ENCODE measurements at places on chromosomes 3 and 15.

DNA sequence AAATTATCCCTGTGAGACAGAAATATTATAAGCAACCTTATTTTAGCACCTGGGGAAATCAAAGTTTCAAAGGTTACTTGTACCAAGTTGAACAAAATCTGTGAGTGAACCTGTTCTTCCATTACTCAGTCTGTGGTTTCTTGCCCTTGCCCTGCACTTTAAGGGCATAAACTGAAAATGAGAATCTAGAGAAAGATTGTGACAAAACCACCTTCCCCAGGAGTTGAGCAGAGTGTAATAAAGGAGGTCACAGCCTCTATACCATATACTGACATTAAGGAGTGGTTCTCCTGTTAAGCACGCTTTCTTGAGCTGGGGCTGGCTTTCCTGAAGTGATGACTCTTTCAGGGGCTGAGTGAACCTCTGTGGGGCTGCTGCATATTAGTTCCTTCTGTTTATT, 143.4 kb downstream of the PDCD6IP start:
- no peak for DNase-seq

DNA sequence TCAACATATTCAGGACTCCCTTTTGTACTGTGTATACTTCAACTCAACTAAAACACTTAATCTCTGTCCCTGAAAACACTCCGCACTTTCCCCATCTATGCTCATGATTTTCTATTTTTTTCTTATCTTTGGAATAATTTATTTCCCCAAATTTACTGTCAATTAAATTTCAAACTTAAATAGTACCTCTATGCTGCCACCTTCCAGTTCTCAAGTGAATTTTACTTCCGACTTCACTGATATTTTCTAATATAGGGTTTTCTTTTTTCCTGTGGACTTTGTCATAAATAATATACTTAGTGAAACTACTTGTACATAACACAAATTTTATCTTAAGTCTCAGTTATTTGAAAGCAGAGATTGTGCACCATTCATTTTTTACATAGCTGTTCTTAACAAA, 1303.3 kb downstream of the OTOL1 start:
- no peak for DNase-seq

GRCh38 chr3:120471643-120472042, 20.9 kb upstream of the FSTL1 start:
- DNase-seq: peak; percentile 85

- no peak for DNase-seq
Observed at GRCh38 chr15:72961346-72961745, 90.9 kb upstream of the NEO1 start.

DNA sequence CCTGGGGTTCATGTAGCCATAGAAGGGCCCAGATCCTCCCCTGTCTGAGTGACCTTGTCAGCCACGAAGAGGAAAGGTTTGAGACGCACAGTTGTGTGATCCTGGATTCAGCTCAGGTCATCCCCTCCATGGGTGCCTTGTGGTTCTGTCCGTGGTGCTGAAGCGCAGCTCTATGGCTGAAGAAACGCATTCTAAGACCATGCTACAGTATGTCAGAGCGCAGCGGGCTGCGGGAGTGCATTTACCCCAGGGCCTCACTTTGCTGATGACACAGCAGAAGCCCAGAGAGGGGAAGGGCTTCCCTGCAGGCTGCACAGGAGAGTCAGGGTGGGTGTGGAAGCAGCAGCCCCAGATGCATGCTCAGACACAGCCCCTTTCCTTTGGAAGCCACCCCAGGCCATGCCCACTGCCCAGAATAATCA, 68.8 kb upstream of the IQSEC1 start:
- peak; percentile 34 for DNase-seq

- no peak for DNase-seq
Observed at GRCh38 chr15:58026051-58026450, 39.5 kb downstream of the ALDH1A2 start.

DNA sequence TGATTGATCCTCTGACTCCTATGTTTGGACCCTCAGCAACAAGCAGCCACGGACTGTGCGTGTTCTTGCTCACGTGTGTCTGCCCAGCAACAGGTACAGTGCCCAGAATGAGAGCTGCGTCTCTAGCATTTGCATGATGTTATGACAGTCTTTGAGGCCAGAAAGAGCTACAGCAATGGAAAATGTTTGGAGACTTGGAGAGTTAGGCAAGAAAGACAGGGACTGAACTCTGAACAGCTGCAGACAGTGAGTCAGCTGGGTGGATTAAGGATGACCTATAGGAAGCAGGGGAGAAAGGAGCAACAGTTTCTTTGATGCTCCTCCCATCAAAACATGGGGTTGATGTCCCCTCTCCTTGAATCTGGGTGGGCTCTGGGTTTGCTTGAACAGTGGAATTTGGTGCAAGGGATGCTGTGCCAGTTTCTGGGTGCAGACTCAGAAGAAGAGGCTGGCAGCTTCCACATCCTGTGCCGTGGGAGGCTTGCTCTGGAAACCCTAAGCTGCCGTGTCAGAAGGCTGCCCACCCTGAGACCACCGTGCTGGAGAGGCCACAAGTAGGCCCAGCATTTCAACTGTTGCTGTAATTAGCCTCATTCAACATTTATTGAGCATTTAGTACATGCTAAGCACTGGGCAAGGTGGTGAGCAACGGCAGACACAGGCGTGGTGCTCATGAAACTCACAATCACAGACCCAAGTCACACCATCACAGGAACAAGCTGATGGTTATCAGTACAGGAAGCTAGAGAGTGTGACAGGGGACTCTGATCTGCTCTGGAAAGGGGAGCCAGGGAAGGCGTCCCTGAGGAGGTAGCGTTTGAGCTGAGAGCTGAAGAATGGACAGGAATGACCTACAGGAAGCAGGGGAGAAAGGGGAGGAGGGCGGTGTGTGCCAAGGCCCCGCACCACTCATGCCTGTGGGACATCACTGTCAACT, 21.7 kb downstream of the CCR9 start:
- DNase-seq: peak; percentile 52

Data from fibroblast of skin of abdomen (primary cell).